ENCODE measurements at places on chromosomes 1 and 21. TPM values are rescaled to one million over a fixed set of nuclear protein-coding genes. Genes with fewer than 3 reads are reported as not detected.

DNA sequence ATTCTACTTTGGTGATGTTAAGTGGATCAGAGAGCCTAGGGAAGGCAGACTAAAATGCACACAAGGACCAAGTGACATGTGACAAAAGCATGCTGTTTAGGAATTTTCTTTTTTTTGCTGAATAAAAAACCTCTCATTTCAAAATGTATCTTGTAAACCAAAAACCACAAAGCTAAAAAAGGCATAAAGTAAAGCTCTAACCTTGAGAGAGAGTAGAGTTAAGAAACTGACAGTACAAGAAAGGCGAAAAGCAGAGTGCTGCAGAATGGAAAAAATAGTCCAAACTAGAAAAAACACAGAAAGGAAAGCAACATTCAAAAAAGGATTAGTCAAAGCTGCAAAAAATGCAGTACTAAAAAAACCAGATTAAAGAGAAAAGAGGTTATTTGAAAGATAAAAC lies 76.5 kb downstream of the EPS15 start:
- H3K4me1 ChIP-seq, result peaks cover 4% of the 10 kb centered on the region
- H3K4me3 ChIP-seq, result no peak overlapping the region
- H3K36me3 ChIP-seq, result peaks cover 61% of the 10 kb centered on the region
- H3K27me3 ChIP-seq, result no peaks in the 10 kb centered on the region
- H3K27ac ChIP-seq, result no peak overlapping the region
- no peak for DNase-seq

DNA sequence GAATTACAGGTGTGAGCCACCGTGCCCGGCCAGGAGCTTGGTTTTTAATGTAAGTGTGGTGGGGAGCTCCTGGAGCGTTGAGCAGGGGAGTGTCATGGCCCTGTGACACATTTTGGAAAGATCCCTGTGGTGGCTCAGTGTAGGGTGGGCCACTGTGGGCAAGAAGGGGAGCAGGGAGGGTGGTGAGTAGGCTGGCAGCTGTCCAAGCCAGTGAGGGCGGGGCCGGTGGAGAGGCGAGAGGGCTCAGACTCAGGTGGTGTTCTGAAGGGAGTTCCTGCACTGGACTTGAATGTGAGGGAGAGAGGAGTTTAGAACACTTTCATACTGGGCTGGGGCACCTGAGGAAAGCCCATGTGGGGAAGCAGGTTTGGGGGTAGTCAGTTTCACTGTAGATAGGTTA lies 3.1 kb upstream of the EVA1B start:
- DNase-seq, result no peak
- no peak overlapping the region for H3K4me3 ChIP-seq
- peaks cover 19% of the 10 kb centered on the region for H3K4me1 ChIP-seq
- no peak overlapping the region for H3K27ac ChIP-seq

GRCh38 chr1:111232134-111232533 lies 4.6 kb downstream of the CHI3L2 start:
- peaks cover 25% of the 10 kb centered on the region for H3K4me1 ChIP-seq
- no peak overlapping the region for H3K27ac ChIP-seq
- H3K4me3 ChIP-seq, result no peak overlapping the region
- no peaks in the 10 kb centered on the region for H3K36me3 ChIP-seq
- no peaks in the 10 kb centered on the region for H3K27me3 ChIP-seq

The SPATA21 gene
- total RNA-seq, result not detected

DNA sequence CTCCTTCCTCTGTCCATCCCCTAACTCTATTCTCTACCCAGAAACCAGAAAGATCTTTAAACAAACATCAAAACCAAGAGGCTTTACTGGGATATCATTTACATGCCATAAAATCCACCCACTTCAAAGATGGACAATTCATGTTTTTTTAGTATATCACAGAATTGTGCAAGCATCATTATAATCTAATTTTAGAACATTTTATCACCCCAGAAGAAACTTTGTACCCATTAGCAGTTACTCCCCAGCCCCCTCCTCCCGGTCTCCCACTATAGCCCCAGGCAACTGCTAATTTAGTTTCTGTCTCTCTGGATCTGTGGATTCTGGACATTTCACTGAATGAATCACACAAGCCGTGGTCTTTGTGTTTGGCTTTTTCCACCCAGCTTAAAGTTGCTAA lies 4.8 kb upstream of the SELENON start:
- no peaks in the 10 kb centered on the region for H3K36me3 ChIP-seq
- no peaks in the 10 kb centered on the region for H3K27me3 ChIP-seq
- H3K4me1 ChIP-seq, result peaks cover 42% of the 10 kb centered on the region
- no peak overlapping the region for H3K4me3 ChIP-seq
- DNase-seq, result no peak

Data from esophagus squamous epithelium (tissue), 5 donors.